ENCODE measurements at places on chromosomes 6 and 20.

DNA sequence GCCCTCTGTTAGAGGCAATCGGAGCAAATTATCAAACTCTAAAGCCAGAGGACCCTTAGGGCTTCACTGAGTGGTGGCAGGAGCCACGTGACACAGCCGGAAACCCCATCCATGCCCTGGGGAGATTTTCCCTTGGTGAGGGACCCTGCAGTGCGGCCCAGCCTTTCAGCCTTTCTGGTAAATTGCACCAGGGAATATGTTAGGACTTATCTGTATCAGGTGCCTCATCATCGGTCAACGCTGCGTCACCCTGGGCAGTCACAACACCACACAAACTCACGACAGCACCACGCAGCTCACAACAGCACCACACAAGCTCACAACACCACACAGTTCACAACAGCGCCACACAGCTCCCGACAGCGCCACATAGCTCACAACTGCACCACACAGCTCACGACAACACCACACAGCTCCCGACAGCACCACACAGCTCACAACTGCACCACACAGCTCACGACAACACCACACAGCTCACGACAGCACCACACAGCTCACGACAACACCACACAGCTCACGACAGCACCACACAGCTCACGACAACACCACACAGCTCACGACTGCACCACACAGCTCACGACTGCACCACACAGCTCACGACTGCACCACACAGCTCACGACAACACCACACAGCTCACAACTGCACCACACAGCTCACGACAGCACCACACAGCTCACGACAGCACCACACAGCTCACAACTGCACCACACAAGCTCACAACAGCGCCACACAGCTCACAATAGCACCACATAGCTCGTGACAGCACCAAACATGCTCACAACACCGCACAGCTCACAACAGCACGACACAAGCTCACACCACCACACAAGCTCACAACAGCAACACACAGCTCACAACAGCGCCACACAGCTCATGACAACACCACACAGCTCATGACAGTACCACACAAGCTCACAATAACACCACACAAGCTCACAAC lies 199.0 kb downstream of the DLL1 start:
- no peak for DNase-seq

- DNase-seq = no peak
Measured at GRCh38 chr6:105748737-105749161, 337.4 kb upstream of the PRDM1 start.

DNA sequence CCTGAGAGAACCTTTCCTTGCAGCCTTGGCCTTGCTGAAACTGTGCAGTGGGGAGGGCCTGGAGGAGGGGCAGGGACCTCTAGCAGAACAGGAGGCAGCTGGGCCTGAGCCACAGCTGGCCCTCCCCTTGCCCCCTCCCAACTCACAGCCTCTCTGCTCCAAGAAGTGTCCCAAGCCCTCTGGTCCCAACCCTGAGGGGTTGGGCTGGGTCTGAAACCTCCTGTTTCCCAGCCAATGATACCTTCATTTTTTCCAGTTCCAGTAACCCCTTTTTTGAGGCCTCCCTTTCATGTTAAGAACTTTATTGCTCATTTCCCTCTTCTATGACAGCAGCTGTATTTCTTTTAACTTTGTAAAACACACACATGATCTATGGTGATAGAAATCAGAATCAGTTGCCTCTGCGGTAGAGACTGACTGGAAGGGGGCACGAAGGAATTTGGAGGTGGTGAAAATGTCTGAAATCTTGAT lies 17.9 kb upstream of the ARMC12 start:
- no peak for DNase-seq

GRCh38 chr6:116969211-116969863 lies 92.3 kb downstream of the RFX6 start:
- DNase-seq = no peak

DNA sequence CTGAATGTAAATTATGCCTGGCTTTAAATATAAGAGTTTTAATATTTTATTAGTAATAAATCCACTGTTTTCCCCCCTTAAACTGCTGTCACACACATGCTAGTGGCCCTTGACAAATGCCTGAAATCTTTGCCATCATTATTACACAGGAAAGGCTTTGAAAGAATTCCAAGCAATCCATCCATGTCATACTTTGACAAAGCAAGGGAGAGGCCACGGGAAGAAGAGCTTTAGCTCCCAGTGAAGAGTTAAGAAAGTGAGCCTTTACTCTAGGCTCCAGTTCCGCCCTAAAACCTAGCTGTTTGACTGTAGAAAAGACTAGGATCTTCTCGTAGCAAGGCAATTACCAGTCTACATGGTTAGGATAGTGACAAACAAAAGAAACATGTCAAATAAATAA lies 147.9 kb downstream of the GMDS start:
- DNase-seq = no peak

GRCh38 chr6:71400852-71401251 lies 112.2 kb downstream of the OGFRL1 start:
- no peak for DNase-seq

GRCh38 chr6:165831812-165832510 lies 168.9 kb upstream of the PDE10A start:
- DNase-seq = no peak

GRCh38 chr6:17927705-17928104 lies 59.7 kb downstream of the KIF13A start:
- no peak for DNase-seq

GRCh38 chr6:25953733-25954132 lies 8.9 kb upstream of the TRIM38 start:
- DNase-seq = no peak

DNA sequence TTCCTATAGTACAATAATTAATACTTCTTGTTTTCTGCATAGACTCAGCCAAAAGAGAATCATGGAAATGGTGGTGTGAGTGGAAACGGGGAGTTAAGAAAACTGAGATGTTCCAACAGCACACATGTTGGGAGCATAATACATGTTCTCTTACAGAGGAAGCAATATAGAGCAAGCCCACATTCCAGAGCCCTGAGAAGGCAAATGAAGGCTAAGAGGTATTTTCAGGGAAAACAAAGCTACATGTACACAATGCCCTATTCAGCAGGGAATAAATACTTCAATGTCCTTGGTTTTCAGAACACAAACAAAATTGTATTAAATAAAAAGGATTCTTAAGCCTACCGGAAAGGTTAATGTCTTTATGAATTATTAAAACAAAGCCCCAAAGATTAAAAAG lies 35.1 kb upstream of the SMIM8 start:
- no peak for DNase-seq

DNA sequence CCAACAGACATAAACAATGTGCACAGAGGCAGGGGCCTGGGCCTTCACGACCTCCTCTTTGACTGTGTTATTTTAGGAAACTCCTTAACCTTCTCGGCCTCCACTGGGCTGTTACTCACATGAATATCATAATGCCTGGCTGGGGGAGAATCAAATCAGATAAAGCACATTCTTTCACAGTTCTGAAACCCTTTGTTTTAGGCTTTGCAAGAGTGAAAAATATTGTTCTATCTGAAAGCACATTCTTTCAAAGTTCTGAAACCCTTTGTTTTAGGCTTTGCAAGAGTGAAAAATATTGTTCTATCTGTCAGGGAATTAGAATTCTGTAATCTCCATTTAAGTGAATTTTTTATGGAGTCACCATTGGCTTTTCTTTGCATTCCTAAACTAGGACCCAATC lies 50.7 kb upstream of the SYNDIG1 start:
- no peak for DNase-seq

DNA sequence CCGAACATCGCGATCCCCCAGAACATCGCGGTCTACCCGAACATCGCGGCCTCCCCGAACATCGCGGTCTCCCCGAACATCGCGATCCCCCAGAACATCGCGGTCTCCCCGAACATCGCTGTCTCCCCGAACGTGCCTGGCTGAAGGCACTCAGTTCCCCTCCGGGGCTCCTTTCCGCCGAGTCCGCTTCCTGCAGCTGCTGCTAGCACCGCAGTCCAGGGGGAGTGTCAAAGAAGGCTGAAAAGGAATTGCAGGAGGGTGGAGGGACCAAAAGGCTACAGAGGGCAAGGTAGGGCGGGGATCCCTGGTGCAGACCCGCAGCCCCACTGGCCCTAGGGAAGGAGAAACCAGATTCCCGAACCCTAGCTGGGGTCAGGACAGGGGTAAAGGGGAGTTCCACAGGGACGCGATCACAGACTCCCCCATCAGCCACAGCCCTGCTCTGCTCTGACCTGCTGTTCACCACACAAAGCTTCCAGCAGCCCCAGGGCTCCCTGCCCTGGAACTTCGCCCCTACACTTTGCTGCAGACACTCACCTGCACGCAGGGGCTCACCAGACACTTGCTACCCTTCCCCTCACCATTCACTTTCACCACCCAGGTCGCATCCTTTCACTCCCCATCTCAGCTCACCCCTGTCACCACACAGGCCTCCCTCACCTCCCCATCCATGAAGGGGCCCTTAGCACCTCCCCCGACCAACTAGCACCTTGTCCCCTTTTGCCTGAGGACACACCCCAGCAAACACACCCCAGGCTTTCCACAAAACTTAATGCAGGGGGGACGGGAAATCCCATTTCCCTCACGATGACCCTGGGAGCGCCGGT lies 1.7 kb downstream of the ULBP1 start:
- DNase-seq = no peak
